A549 treated with Hydrocortisone at 1 μM for 4 hours (cell line): ENCODE measurements at places on chromosomes 11 and 22. TPM values are rescaled to one million over a fixed set of nuclear protein-coding genes. Genes with fewer than 3 reads are reported as not detected.

Gene OR4A16
- not detected in 5 replicates for total RNA-seq

Gene MRGPRF
- 0.06 to 0.10 TPM in 2 of 5 replicates, not detected in the others for total RNA-seq

Gene KIAA1671
- 9.4 to 14.2 TPM (median 11.0 TPM) in 5 replicates for total RNA-seq

Gene TMEM121B
- 0.10 to 0.20 TPM (median 0.14 TPM) in 5 replicates for total RNA-seq

Gene HEPHL1
- not detected in 5 replicates for total RNA-seq

Gene RCOR2
- total RNA-seq: 0.88 to 1.1 TPM (median 0.99 TPM) in 5 replicates

Gene SCGB1D2
- total RNA-seq: 0.28 TPM in 1 of 5 replicates, not detected in the others

Gene CDC45
- 22.7 to 29.4 TPM (median 24.5 TPM) in 5 replicates for total RNA-seq

Gene CCDC157
- 2.1 to 3.3 TPM (median 2.8 TPM) in 5 replicates for total RNA-seq

Gene SAA2
- 0.15 to 0.31 TPM (median 0.22 TPM) in 4 of 5 replicates, not detected in the other for total RNA-seq

Gene GP1BB
- total RNA-seq: 0.64 to 2.1 TPM (median 1.7 TPM) in 5 replicates

Gene SLC17A6
- not detected in 5 replicates for total RNA-seq

Gene ARL14EP
- 12.6 to 14.7 TPM (median 13.7 TPM) in 5 replicates for total RNA-seq

Gene UBQLNL
- total RNA-seq: not detected in 5 replicates

Gene TMEM25
- 0.26 to 0.68 TPM (median 0.40 TPM) in 5 replicates for total RNA-seq

Gene RASGRP2
- total RNA-seq: 0.97 to 2.1 TPM (median 1.5 TPM) in 5 replicates

Gene MMP13
- total RNA-seq: 0.07 TPM in 1 of 5 replicates, not detected in the others

Gene TRPM5
- not detected in 5 replicates for total RNA-seq

Gene UCP3
- 0.89 to 2.0 TPM (median 1.2 TPM) in 5 replicates for total RNA-seq

Gene ASPHD2
- 1.0 to 1.6 TPM (median 1.2 TPM) in 5 replicates for total RNA-seq

Gene MYRF
- total RNA-seq: 15.3 to 19.7 TPM (median 18.3 TPM) in 5 replicates

Gene CAVIN3
- 20.8 to 32.7 TPM (median 25.4 TPM) in 5 replicates for total RNA-seq

Gene OVOL1
- total RNA-seq: 0.03 to 0.13 TPM (median 0.08 TPM) in 3 of 5 replicates, not detected in the others

Gene RFPL1
- total RNA-seq: not detected in 5 replicates

Gene MYEOV
- 119 to 123 TPM (median 122 TPM) in 5 replicates for total RNA-seq

Gene DDI1
- not detected in 5 replicates for total RNA-seq

Gene CALCA
- 0.06 to 0.15 TPM in 2 of 5 replicates, not detected in the others for total RNA-seq

Gene SLC37A4
- total RNA-seq: 11.3 to 11.9 TPM (median 11.6 TPM) in 5 replicates

Gene LARGE1
- 3.5 to 5.0 TPM (median 4.3 TPM) in 5 replicates for total RNA-seq

Gene TUB
- 5.0 to 7.4 TPM (median 6.1 TPM) in 5 replicates for total RNA-seq

Gene FAM76B
- total RNA-seq: 6.6 to 10.0 TPM (median 8.2 TPM) in 5 replicates

Gene DSCAML1
- total RNA-seq: 0.16 to 0.64 TPM (median 0.28 TPM) in 5 replicates

Gene MAJIN
- not detected in 5 replicates for total RNA-seq

Gene NRIP3
- total RNA-seq: 0.61 to 1.3 TPM (median 0.71 TPM) in 5 replicates

Gene AIFM3
- total RNA-seq: 1.6 to 3.8 TPM (median 3.5 TPM) in 5 replicates

Gene SYCE3
- total RNA-seq: 0.25 to 0.52 TPM (median 0.48 TPM) in 3 of 5 replicates, not detected in the others

Gene SLCO2B1
- total RNA-seq: 3.0 to 5.2 TPM (median 3.6 TPM) in 5 replicates

Gene SCT
- not detected in 5 replicates for total RNA-seq

Gene LRRC10B
- total RNA-seq: 0.09 to 0.22 TPM (median 0.13 TPM) in 5 replicates

Gene OR4C13
- total RNA-seq: not detected in 5 replicates

Gene GAL
- 8.8 to 25.2 TPM (median 19.3 TPM) in 5 replicates for total RNA-seq

Gene MAP6
- 1.1 to 2.1 TPM (median 2.1 TPM) in 5 replicates for total RNA-seq

Gene LIF
- total RNA-seq: 28.2 to 31.6 TPM (median 30.1 TPM) in 5 replicates

Gene POTEH
- total RNA-seq: not detected in 5 replicates

Gene VPREB1
- not detected in 5 replicates for total RNA-seq

Gene SERHL2
- 0.18 to 0.50 TPM (median 0.24 TPM) in 4 of 5 replicates, not detected in the other for total RNA-seq
